ENCODE measurements at places on chromosomes 6 and 20.
A peak's percentile ranks its signal among the peaks of the same experiment; 100 is the strongest.

GRCh38 chr6:41716516-41717391 is 18.7 kb downstream of the TFEB start:
- no peak for DNase-seq

- no peak for DNase-seq
These were observed 21.6 kb downstream of the DSE start for GRCh38 chr6:116392132-116393013.

DNA sequence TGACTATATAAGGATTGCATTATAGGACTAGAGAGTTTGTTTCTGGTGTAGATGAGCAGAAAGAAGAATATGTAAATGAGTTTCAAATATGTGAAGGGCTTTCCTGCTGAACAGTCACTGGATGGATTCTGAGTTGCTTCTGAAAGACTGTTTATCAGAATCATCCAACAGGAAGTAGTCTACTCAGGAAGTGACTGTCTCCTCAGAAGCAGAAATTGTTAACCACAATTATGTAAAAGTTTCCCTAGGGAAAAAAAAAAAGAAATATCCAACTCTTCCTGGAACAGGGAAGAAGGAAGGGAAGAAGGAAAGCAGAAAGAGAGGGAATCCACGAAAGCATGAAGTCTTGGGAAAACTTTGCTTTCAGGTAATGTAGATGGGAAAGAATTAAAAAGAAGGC is 138.9 kb downstream of the TENT5A start:
- no peak for DNase-seq

DNA sequence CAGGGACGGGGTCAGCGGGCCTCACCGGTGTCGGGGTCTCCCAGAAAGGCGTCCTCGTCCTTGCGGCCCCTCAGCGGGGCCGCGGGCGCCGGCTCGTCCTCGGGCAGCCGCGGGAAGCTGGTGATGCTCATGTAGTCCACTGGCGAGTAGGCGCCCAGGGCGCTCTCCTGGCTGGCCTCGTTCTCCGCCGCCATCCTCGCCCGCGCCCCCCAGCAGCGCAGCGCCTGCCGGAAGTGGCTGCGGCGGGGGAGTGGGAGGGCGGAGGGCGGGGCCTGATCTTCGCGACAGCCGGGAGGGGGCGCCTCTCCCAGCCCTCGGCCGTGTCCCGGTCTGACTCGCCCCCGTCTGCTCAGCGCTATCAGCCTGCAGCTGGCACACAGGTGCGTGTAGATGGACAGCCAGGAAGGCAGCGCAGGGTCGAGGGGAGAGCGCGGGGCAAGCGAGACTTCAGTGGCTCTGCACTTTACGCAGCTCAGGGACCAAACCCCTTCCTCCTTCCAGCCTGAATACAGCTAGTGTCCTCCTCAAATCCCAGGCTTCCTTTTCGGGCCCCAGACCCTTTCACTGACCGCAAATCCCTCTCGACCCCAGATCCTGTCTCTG is at the start of gene GGT7:
Gene GGT7, minus strand, starts transcription at position 235 of the 603 bp plus-strand sequence. Its CDS starts 41 bp downstream, at position 194.
- peak; percentile 90 for DNase-seq

DNA sequence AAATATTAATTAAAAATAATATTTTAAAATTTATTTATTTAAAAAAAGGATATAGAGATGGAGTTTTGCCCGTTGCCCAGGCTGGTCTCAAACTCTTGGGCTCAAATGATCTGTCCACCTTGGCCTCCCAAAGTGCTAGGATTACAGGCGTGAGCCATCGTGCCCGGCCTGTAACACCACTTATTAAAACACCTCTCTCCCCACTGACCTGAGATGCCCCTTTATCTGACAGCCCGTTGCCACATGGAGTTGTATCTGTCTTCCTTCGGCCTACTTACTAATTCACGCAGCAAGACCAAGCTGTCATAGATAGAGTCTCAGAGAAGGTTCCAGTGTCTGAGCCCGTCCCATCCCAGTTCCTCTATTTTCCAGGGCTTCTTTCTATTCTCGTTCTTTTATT is 30.7 kb downstream of the KIF25 start:
- no peak for DNase-seq

DNA sequence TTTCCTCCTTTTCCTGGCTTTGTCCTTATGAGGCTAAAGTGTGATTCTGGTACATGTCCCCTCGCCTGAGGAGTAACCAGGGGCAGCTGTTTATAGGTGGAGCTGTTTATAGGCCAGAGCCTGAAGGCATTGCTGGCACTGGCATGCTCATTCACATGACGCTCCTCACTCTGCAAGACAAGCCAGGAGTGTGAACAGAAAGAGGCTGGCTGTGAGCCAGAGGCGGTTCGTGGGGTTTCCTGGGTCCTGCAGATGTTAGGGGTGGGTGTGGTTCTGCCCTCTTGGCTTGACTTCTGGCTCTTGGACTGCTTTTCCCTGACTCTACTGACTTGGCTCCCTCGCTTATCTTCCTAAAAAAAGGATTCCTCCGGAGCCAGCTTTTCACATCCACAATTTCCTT is 12.8 kb upstream of the MDFI start:
- no peak for DNase-seq

- DNase-seq, result no peak
These were observed 24.0 kb downstream of the JAG1 start for GRCh38 chr20:10649797-10650160.

DNA sequence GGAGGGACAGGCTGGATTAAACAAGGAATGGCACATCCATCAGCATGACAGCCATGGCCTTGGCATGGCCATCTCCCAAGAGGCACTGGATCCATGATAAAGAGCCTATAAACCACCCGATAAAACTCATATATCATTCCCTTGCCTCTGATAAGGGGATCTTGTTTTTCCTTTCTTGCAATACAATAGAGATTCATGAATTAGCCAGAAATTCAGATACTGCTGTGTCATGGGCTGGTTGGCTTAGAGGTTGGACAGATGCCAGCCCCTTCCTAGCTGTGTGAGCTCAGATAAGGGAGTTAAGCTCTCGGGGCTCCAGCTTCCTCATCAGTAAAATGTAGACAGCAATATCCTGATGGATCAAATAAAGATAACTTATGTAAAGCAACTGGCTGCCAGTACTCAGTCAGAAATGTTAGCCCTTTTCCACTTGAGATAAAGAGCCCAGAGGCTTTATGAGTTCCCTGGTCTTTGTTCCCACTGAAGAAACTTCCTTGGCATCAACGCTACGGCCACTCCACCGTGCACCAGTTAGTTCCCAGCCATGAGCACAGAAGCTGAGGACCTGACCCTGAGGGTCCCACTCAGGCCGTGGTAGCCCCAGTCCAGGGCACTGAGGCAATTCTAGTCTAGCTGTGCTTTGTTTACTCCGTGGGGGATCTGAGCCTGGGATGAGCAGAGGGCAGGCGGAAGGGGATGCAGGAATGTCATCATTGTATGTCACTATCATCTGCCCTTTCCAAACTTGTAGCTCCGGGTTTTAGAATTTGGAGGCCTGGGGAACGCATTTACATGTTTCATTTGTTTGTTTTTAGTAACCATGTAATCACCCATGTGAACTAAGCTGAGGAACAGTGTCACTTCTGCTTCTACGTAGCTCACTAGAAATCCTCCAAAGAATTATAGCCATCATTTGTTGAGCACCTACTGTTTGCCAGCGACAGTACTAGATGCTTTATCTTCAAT is 67.2 kb upstream of the TBC1D7 start:
- DNase-seq, result no peak

DNA sequence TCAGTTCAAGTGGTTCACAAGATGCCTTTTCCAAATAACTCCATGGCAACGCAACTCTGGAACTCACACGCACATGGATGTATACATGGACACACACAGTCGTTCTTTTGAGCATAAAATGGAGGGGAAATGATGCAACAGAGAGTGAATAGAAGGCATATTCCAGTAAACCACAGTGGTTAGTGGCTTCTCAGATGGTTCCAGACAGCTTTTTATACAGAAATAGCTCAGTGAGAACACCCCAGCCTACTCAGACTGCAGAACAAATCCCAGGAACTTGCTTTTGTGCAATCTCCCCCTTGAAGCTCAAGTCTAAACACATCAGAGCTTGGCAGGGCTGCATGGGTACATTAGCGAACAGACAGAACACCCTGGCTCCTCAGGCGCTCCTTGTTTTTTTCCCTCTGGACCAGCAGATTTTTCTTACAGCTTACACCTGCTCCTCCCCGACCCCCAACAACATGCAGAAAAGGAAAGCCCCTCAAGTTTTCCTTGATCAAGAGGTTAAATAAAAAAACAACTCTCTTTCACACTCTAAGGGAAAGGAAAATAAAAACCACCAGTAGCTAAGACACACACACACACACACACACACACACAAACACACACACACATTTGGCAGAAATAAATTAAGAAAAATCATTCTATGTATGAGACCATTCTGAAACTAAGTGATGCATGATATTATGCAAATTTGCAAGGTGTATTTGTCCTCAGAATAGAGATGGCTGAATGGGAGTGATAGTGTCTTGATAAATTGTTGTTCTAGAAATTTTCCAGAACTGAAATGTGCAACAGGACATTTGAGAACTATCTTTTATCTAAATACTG is 51.2 kb upstream of the RANBP9 start:
- no peak for DNase-seq

DNA sequence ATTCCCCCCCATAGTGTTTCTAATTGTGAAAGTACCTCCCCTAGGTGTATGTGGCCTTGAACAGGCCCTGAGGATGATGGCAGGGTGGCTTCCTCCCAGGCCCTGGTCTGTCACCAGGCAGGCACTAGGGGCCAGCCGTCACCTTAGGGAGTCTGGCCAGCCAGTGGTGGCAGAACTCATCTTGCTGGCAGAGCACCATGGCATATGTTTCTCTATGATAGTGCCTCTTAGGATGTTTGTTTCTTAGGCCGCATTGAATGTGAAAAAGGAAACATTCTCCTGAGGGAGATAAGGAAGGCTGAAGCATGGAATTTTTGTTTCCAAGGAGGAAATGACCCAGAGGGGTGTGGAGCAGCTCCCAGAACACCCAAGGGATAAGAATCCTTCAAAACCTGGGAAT is 45.2 kb upstream of the KLHL31 start:
- no peak for DNase-seq

GRCh38 chr20:59015411-59015810 is 3.8 kb upstream of the TUBB1 start:
- DNase-seq, result no peak

- DNase-seq, result no peak
These were observed 140.5 kb downstream of the BTBD3 start for GRCh38 chr20:12058216-12058615.

DNA sequence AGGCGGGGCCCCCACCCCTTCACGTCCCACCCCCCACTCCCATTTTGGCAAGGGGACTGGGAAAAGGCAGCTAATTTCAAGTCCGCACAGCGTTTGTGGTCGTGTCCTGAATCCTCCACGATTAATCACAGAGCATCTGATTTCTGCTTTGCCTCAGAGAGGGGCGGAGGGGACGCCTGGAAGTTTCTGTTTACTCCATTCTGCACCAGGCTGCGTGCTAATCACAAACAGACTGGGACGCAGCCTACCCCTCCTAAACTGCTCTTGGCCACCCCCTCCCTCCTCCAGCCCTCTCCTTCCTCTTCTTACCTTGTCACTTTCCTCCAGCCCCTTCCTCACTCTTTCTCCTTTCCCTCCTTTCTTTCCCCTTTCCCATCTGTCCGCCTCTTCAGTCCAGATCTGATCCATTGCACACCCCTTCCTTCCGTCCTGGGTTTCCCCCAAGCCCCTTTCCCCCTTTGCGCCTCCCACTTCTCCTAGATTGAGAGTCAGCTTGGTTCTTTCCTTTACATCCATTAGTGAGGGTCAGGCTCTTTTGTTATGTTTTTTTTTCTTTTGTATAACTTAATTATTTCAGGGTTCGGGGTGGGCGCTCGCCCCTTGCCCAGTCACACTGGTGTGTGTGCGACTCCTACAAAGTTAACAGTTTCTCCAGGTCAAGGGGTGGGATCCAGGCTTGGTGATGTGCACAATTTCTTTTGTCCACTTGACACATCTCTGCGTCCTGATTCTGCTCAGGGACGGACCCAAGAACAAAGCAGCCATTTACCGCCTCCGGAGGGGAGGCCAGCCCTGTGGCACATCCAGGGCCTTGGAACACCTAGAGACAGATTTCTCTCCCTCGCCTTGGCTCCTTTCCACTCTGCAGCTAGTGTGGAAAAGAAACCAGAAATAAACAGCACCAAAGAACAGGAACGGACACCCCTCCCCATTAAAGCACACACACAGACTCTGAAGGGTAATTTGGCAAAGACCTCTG is 520 bp upstream of the RIPOR3 start:
- no peak for DNase-seq

DNA sequence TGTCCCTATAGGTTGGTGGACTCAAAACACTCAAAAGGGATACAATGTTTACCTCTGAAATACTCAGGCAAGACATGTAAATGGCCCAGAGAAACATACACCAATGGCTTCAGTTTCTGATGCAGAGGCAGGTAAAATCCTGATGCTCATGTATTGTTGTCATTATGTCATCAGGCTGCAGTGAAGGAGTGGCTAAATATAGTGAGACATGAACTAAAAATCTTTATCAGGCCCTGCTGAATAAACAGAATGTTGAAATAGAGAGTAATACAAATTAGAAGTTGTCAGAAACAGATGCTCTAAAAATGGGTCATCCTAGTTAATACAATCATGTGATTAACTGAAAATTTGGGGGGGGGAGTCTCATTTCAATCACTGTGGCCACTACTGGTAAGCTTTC is 20.4 kb downstream of the PTPRK start:
- DNase-seq, result no peak

- DNase-seq, result no peak
These were observed 137.3 kb downstream of the VEGFA start for GRCh38 chr6:43907312-43907711.

DNA sequence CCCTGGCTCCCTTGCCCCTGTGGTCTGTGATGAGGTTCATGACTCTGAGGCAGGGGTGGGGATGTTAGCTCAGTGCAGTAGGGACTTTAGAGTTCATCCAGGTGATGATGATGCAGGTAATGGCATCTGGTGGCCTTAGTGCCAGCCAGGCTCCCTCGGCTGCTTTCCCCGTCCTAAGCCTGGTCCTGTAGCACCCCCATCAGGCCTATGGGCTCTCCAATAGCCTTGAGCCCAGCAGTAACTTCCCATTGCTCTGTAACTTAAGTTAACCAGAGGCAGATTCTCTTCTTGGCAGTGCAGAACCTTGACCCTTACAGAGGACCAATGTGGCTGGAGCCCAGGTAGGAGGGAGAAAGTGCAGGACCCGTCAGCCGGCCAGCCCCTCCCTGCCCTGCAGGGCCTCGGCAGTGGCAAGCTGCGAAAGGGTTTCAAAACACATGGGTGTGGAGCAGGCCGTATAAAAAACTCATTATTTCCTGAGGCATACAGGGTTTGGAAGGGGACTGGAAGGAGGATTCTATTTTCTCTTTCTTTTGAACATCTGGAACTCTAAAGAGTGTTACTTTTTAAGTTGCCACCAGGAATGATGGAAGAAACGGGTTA is 406.9 kb downstream of the CDH26 start:
- DNase-seq, result no peak

GRCh38 chr20:48571949-48572847 is 255.6 kb downstream of the PREX1 start:
- no peak for DNase-seq

DNA sequence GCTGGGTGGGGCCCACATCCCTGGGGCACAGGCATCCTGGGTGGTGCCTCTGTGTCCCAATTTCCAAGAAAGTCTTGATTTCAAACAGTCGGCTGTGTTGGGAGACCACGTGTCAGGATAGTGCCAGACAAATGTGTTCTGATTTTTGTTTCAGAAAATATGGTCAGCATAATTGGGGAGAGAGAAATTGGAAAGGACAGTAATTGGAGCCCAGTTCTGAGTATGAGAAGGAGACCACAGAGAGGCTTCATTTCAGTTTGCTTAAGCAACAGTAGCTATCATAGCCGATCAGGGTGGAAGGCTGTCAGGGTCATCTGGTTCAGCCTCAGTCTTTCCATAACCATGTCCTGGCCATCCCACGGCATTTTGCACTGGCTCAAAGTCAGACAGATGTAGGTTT is 220.7 kb downstream of the CDC5L start:
- DNase-seq, result no peak
